Fibroblast of villous mesenchyme (primary cell): ENCODE measurements at places on chromosomes 3 and 15.
A peak's percentile ranks its signal among the peaks of the same experiment; 100 is the strongest.

DNA sequence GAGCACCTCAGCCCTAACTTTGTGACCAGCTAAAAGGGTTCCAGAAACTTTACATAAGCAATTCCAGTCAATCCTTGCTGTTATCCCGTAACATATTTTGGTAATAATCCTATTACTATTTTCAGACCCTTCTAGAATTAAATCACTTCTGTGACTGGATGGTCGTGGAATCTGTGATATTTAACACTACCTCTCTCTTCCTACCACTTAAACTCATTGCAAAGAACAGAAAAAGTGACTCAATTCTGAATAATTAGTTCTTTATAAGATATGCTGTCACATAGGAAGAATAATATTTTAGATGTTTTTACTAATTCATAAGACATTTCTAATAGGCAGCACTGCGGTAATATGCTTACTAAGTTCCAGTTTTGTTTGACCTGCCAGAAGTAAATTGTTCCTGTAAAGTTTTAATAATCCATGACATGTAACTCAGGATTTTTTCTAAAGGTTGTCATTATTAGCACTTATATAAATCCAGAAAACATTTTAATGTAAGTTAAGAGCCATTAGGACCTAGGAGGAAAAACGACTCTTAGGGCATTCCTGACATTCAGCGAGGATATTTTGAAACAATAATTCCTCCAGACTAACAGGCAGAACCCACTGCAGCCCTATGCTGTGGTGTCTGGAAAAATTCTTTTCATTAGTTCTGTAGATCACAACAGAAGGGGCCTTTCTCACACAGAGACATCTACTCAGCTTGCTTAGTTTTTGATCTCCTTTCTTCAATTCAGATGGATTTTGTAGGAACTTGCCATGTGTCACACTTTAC lies 113.3 kb upstream of the MBNL1 start:
- no peak for DNase-seq

- DNase-seq: no peak
Measured at GRCh38 chr15:58224068-58224467, 85.9 kb downstream of the AQP9 start.

GRCh38 chr15:56734013-56734635 lies 815 bp upstream of the ZNF280D start:
- DNase-seq: no peak

DNA sequence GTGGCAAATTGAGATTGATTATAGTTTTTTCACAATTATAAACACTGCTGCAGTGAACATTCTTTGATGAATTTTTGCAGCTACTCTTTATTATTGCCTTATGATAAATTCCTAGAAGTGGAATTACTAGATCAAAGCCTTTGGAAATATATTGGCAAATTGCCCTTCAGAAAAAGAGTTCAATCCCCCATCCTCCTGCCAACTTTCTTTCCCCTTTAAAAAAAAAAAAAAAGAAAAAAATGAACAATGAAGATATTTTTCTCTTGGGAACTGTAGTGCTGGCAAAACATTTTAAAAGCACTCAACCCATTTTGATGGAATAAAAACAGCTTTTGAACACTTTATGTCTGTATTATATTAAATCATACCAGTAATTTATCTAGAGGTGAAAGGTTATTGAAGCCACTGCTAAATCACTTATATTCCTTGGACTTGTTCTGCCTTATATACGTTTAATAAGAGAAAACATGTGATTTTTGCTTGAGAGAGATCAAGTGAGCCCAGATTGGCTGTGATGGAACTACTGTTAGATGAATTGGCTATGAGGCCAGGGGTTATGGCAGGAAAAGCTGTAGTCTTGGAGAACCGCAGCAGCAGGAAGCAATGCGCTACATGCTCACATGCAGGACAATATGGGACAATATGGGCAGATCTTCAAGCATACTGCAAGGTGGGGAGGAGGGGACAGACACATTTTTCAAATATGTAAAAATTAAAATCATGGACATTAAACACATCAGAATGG lies 212.8 kb upstream of the C2CD4B start:
- no peak for DNase-seq

DNA sequence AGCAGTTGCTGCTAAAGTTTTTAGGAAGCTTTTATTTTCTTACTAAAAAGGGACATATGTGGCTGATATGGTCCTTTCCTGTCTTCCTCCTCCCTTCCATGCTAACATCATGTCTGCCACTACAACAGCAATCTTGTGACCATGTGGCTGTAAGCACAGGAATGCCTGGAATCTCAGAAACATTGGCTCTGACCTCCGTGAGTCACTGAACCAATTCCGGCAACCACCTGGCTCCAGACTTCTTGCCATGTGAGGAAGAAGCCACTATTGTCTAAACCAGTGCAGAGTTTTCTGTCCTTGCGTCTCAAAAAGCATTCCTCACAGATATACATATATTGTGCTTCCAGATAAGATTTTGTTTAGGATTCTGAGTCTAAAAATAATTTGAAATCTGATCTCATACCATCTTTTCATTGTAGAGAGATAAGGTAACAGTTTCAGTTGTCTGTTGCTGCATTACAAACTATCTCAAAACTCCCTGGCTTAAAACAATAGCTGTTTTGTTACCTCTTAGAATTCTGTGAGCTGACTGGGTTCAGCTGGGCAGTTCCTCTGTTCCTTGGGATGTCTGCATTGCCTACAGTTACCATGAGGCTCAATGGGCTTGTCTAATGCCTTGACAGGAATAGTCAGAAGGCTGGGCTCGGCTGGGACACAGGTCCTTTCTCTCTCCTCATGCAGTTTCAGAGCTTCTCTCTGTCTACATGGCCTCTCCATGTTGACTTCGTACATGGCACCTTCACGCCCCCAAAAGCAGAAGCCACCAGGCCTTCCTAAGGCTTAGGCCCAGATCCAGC lies 77.3 kb upstream of the MAGI1 start:
- peak; percentile 87 for DNase-seq

DNA sequence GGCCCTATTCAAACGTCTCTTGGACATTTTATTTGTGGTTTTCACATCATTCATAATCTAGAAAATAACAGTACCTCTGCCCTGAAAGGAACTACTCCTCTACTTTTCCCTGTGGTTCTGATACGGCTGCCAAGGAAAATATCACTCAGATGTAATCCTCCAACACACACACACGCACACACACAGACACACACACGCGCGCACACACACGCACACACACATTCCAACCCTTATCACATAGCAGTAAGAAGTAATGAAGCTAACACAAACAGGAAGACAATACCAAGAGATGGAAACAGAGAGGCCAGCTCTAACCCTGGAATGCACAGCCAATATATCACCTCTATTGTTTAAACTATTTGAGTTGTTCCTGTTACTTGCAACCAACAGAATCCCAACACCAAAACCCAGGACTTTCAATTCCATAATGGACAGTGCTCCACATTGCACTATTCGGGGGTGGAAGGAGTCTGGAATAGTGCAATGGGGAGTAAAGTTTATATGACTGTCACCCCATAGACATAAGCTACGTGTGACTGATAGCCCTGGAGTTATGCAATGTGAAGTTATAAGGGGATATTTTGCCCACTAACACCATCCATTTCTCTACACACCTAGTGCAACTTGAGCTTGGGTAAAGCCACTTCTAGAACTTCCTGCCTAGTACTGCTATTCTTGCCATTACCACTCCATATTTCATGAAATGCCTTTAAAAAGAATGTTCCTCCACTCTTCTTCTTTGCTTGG lies 71.3 kb upstream of the FNDC3B start:
- peak; percentile 45 for DNase-seq

DNA sequence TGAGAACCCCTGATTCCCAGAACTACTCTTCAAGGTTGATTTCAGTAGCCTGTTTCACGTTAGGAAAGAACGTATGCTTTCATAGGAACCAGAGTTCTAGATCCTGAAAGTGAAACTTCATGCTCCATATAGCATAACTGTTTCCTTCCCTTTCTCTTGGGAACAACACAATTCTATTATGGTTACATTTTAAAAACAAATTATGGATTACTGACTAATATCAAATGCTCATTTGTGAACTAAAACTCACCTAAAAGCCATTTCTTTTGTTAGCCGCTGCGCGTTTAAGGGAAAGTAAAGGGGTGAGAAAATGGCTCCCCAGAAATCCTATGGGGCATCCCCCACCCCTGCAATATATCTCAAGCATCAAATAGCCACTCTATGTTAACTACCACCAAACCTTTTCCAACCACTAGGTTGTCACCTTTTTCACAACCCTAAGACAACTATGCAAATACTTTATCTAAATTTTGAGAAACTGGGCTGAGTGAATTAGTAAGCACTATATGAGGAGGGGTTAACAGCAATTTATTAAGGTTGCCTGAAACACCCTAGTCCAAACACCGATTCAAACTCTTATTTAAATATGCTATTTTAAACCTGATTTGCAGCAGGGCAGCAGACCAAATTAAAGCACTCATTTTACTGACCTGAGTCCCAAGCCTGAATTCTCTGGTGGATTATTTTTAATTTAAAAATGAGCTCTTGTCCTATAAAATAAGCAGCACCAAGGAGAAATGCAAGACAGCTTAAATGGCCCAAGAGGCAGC lies 2.4 kb downstream of the SIAH2 start:
- peak; percentile 37 for DNase-seq

GRCh38 chr3:59423707-59424106 lies 373.9 kb upstream of the CFAP20DC start:
- DNase-seq: no peak

- no peak for DNase-seq
Measured at GRCh38 chr3:37627951-37628620, 233.6 kb upstream of the CTDSPL start.

- peak; percentile 9 for DNase-seq
Measured at GRCh38 chr15:45314960-45315359, 62.9 kb downstream of the SLC28A2 start.

GRCh38 chr3:46143951-46144473 lies 64.1 kb downstream of the CCR1 start:
- DNase-seq: no peak

- no peak for DNase-seq
Measured at GRCh38 chr15:91759560-91759959, 93.9 kb upstream of the SLCO3A1 start.

GRCh38 chr3:134356411-134357040 lies 17.7 kb downstream of the AMOTL2 start:
- no peak for DNase-seq
